Stimulated activated CD4-positive, alpha-beta T cell treated with anti-CD3 and anti-CD28 coated beads, Interleukin-1b, Interleukin-23, amount 100 ng/mL, for 24 hours (primary cell): ENCODE measurements at places on chromosomes 11 and 22.

- DNase-seq, result no peak
These were observed 310.1 kb upstream of the SORL1-AS1 start for GRCh38 chr11:121762820-121763219.

DNA sequence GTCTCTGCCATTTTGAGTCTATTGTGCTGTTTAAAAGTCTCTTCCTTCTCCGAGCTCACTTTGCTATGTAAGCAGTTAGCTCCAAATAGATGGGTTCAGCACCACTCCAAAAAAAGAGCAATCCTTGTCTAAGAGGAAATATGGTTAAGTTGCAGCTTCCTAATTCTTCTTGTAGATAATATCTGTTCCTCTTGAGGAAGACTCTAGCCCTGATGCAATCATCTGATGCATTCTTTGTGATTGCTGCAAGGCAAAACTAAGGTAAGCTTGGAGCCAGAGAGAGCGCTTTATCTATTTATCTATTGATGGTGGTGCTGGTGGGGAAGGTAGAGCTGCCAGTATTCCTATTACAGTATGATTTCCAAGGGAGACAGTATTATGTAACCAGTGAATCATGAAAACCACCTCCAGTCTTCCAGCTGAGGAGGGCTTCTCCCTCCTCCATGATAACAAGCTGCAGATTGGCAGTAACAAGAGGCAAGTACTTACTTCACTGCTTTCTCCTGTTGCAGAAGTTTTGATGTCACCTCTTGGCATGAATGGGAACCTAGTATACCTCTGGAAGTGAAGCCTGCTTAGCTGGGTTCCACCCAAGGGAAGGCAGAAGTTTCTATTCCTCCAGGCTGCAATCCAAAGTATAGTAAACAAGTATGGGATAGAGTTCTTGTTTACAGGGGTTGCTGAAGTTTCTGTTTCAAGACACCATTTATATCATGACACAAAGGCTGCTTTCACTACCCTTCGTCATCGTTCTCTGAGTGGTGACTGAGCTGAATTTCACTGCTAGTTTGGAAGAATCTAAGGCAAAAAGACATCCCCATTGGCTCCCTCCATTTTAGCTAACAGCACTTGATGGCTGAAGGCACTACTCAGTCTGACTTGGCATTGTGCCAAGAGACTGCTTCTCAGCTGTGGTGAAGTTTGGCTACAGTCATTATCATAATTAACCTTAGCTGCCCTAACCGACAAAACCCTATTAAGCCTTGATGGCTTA is 49.7 kb downstream of the FDX1 start:
- no peak for DNase-seq

- DNase-seq, result no peak
These were observed 71.2 kb downstream of the PIWIL4 start for GRCh38 chr11:94638301-94638901.

DNA sequence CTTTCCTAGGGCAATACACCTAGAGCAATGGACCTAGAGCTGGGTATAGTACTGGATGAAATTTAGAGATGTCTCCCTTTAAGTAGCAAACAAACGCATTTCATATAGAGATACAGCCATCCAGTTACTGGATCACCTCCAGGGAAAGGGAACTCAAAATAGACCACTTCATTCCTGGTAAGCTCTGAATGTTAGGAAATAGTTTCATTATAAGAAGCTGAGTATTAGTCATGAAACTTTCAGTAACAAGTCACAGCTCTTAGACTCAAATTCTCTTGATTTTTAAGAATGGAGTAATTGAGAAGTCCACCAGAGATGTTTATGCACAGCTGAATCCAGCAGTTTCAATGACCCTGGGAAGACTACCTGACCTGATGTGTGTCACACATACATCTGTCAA is 221.9 kb downstream of the FAM76B start:
- DNase-seq, result no peak

DNA sequence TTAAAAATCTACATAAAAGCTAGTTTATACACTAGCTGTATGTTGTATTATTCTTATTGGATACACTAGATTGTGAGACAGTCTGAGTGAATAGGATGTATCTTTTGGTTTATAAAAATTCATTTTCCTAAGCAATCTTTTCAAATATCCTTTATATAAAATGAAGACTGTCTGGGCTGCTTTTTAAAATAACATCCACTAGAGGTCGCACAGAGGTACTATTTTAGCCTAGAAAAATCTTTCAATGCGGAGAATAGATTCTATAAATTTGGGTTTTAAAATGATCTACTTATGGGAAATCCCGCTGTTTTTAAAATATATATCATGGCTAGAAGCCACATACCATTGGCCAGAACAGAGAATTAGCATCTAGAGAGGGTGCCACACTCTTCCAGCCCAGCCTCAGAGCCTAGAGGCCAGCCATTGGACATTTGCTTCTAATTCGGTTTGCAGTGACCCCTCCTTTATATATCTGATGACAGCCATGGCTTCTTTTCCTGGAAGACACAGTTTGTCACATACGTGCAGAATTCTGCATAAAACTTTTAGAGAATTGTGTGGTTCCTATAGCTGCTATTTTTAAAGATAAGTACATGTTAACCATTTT is 7.3 kb downstream of the C11orf97 start:
- no peak for DNase-seq

DNA sequence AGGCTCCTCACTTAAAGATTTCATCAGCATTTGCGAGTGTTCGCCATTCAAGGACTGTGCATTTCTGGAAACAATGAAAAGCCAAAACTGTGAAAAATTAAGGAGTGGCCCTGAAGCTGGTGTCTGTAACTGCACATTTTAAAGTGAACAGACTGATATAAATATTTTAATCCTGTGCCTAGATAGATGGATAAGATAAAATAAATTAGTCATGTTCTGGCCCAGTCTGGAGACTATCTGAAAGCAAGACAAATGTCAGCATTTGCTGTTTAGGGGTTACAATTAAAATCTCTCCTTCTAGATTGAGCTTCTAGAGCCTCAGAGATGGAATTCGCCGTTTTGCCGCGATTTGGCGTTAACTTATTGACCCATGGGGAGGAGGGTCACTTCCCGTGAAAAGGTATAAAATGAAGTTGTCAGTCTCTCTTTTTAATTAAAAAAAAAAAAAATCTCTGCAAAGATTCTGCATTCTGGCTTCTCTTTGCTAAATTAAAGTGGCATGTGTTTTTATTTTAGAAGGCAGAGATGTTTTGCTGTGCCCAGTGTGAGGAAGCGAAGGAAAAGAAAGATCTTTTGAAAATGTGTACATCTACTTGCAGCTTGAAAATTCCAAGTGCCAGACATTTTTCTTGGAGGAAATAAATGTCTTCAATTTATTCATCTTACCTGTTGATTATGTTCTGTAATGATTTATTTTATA is 79.7 kb upstream of the WNT7B start:
- DNase-seq, result no peak

DNA sequence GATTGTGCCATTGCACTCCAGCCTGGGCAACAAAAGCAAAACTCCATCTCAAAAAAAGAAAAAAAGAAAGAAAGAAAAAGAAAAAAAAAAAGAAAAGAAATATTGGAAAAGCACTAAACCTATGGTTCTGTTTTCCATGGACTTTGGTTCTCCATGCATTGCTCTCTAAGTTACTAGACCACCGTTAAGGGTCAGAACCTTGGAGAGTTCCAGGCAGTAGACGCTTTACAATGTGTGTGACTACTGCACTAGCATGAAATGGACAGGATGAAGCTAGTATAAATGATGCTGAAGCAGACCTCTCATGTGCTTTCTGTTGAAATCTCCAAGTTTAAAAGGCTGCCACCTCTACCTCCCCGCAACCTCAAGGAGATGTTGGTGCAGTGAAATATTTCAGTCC is 63.5 kb downstream of the SIK2 start:
- DNase-seq, result no peak

DNA sequence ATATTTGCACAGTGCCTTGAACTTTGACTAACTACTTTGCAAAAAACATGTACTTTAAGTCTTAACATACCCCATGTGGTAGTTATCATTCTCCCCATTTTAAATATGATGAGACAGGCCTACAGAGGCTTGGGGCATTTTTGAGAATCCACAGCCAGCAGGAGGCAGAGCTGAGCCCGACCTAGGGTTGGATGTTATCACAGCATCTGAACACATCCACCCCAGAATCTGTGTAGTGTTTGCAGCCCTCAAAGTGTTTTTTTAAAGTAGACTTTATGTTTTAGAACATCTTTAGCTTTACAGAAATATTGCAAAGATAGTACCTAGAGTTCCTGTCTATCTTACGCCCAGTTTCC is 17.6 kb downstream of the OTOG start:
- no peak for DNase-seq

GRCh38 chr11:122331079-122331478 is 215.1 kb upstream of the BLID start:
- DNase-seq, result no peak

GRCh38 chr11:8913961-8914660 is 3.1 kb downstream of the AKIP1 start:
- DNase-seq, result no peak

GRCh38 chr11:109677876-109678275 is 255.9 kb downstream of the C11orf87 start:
- no peak for DNase-seq

- no peak for DNase-seq
These were observed 212.0 kb downstream of the SWAP70 start for GRCh38 chr11:9875862-9876261.

GRCh38 chr11:44112091-44112821 is 16.8 kb downstream of the EXT2 start:
- DNase-seq, result no peak

DNA sequence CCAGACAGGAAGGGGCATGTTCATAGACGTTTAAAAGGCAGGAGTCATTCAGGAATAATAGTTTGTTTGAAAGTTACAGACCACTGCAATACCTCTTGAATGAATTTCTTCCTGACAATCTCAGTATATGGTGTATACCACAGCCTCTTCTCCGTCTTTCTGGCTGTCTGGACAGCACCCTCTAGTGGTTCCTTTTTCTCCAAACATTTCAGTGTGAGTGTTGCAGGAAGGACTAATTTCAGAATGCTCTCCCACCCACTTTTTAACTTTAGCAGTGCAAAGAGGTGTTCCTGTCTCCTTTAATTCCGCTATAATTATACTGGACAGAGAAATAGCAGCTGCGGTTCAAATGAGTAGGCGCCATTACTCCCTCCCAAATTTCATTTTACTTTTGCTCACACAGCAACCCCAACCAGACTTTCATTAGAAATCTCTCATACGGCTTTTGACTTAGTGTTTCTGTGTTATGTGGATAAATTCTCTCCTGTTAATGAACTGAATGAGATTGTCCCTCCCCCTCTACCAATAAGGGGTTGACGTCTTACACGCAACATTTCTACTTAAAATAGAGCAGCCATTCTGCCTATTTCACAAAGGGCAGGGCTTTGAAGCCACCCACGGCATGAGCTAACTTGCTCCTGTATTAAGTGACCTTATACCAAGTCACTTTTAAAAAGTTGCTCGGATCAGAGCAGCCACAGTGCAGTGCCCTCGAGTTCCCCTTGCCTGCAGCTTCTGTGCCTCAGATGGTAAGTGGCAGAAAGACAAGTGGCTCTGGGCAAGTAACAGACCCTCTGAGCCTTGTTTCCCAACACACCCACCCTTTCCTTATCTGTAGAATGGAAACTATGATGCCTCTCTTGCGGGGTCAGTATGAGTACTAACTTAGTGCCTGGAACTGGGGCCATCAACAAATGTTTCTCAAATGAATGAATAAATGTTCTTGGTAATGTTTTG is 368.6 kb downstream of the OPCML start:
- no peak for DNase-seq

GRCh38 chr11:77124041-77124440 is 4.0 kb upstream of the MYO7A start:
- DNase-seq, result no peak

- no peak for DNase-seq
These were observed 51.8 kb upstream of the IGLL5 start for GRCh38 chr22:22835771-22836291.

GRCh38 chr11:11577251-11577855 is 44.5 kb downstream of the GALNT18 start:
- DNase-seq, result no peak

DNA sequence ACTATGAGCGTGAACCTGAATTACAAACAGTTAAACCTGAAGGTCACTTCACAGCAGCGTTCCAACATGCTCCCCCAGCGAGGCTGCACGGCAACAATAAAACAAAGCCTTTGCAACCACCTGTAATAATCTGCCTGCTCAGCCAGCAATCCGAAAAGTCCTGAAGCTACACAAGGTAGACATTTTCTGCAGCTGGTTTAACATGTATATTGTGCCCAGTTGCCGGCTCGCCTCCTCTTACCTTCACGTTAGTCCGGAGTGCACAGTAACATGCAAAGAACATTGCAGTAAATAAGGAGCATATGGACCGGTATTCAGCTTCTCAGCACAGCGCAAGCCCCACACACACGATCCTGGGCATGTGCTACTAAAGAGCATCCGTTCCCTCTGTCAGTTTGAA is 704.3 kb downstream of the DLG2 start:
- DNase-seq, result no peak

GRCh38 chr11:110773442-110773841 is 61.2 kb upstream of the ARHGAP20 start:
- DNase-seq, result no peak

GRCh38 chr11:120431633-120432032 is 79.9 kb upstream of the GRIK4 start:
- DNase-seq, result no peak

DNA sequence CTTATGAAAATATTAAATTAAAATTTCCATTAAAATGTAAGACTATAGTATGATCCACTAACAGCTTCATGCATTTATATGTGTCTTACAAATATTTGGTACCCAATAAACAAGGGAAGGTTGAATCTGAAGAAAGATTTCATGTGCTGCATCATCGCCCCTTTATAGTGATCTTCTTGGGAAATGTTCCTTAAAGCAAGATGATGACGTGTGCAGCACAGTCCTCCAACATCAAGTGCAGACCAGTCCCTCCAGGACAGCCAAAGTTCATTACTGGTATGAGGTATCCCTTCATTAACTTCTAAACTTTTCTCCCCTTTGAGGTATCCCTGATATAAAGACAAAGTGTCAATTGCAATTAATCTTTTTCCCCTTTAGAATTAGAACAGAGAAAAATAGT is 567.0 kb downstream of the METTL15 start:
- DNase-seq, result no peak

DNA sequence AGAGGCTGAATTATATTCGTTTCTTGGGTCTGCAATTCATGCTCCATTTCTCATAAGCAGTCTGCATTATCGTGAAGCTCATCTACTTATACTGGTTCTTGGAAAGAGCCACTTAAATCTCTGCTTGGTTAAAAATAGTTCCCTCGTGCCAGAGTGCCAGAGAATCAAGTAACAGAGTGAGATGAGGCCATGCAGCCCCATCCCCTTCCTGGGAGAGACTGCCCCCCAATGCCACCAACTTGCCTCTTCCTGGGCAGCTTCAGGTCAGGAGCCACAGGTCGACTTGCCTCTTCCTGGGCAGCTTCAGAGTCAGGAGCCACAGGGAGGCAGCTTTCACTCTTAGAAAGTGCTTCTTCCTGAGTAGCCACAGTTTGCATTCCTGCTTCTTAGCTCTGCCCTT is 223.9 kb upstream of the ZBED5 start:
- DNase-seq, result no peak

DNA sequence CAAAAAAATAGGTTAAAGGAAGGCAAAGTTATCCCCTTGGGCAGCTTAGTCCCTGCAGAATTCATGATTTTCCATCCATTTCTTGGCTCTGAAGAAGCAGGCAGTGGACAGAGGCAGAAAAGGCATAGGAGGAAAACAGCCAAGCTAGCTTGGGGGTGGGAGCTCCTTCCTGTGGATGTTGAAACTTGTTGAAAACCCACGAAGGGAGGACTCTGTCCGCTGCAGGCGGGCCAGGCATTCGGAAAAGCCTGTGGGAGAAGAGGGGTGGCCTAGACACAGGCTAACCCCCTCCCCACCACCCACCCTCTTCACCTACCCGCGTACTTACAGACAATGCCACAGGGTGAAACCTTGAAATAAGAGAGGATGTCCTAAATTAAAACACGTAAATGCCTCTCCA is 72.1 kb downstream of the C22orf31 start:
- DNase-seq, result no peak

GRCh38 chr11:7656704-7657103 is 16.6 kb downstream of the CYB5R2 start:
- DNase-seq, result no peak
